Right forelimb (tissue), 1 donor: ENCODE measurements at places on chromosomes 16 and 17.

DNA sequence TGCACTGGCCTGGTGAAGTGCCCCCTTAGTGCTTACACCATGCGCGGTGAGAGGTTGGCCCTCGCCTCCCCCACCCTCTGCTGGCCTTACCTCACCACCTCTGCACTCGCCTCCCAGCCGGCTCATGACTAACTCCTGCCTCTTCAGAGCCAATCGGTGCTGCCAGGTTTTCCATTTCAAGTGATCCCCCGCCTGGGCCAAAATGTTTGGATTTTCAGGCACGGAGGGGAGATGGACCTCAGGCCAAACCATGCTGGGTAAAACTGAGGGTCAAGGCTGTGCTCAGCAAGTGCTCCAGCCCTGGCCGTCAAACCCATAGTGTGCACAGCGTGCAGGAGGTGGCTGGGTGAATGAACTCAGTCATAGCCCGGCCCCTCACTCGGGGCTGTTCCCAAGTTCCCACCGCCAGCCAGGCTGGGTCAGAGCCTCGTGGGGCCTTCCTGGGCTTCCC is 175.4 kb downstream of the SEC14L1 start:
- DNase-seq, result peak; percentile 65

- no peak for DNase-seq
These were observed 120.2 kb downstream of the METRNL start for GRCh38 chr17:83199500-83200201.

- no peak for DNase-seq
These were observed 175.5 kb downstream of the CYB561 start for GRCh38 chr17:63270610-63271009.

DNA sequence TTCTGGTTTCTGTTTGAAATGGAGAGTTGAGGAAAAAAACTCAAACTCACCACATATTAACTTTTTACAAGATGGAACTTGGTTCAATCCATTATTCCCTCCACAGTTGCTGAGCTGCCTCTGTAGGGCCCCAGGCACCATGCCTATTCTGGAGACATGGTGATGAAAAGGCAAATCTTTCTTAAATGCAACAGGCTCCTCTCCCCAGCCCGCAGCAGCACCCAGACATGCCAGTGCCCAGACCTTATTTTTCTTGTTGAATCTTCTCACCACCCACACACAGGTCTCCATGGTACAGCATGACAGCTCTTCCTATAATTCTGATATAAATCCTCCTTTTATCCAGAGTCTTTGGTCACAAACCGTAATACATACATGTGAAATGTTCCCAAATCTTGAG is 7.6 kb downstream of the CYTH1 start:
- no peak for DNase-seq

DNA sequence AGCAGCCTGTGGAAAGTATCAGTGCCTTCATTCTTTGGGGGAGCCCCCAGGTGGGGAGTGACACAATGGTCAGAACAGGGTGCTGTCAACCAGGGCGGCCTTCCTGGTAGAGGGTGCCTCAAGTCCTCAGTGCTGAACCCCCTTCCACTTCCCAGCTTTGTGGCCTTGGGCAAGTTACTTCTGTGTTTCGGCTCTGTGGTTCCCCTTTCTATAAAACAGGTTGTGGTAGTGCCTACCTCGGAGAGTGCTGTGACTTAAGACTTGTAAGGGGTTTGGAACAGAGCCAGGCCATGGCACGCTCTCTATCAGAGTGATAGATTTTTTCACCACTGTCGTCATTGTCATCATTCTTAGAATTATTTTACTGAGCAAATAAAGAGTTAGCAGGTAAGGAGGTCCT is 141.1 kb downstream of the CCDC182 start:
- DNase-seq, result no peak

DNA sequence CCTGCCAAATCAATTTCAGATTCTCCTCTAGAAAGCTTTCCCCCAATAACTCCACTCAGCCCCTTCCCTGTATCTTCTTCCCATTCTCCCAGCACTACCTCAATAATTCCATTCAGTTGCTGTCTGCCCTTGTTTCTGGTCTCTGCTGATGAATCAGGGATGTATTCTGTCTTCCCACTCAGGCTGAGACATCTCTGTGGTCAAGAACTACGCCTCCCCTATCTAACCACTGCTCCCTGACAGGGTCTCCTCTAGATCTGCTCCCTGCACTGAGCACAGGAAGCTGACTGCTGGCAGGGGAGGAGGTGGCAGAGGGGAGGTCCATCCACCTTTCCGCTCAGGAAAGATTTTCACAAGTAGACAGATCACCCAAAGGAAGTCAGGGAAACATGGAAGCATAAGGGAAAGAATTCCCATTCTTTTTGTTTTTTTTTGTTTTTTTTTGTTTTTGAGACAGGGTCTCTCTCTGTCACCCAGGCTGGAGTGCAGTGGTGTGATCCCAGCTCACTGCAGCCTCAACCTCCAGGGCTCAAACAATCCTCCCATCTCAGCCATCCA is 16.9 kb upstream of the SP2 start:
- no peak for DNase-seq

DNA sequence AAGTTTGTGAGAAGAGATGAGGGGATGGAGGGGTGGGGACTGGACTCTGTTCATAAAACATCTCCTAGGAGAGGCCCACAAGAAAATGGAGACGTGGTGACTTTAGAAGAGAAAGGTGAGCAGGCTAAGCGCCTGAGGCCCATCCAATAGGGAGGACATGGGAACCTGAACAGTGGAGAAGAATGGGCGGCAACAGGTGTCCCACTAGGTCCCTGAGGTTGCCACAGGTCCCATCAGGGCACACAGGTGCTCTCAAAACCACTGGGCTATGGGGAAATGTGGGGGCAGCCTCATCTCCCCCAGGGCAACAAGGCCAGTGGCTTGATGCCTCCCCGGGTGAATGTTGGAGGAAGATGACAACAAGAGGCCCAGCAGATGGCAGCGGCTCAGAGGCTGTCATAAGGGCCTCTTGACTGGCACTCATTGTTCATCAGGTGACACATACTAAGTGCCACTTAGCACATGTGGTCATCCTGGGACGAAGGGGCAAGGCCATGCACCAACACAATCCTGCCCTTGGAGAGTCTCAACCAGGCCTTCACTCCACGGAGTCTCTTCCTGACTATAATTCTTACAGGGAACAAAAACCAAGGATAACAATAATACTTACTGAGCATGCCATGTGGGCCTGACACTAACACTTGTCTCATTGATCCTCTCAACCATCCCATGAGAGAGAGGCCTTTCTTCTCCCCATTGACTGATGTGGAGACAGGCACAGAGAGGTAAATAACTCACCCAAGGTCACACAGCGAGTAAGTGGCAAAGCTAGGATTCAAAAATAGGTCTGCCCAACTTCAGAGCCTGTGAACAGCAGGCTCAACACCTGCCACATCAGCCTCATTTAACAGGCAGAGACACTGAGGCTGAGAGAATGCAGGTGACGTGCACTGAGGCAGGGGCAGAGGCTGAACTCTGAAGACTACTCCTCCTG is 38.0 kb downstream of the CUEDC1 start:
- no peak for DNase-seq
